ENCODE measurements at places on chromosomes 3 and 15.

DNA sequence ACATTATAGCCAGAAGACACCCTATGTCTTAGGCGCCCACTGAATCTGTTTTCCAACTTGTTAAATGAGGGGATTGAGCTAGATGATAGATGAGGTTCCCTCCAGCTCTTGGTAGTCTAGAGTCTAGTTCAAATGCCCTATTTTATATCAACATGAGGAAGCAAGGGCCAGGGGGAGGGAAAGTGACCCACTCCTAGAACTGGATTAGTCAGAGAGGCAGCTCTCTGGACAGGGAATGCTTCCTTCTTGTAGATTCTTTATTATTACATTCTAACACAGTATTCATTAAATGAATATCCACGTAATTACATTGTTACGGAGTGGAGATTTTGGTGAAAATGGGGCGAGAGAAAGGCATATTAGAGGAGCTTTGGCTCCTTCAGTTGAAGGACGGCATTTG, 89.5 kb downstream of the RAD18 start:
- H3K27ac ChIP-seq: no peak overlapping the region
- H3K27me3 ChIP-seq: no peaks in the 10 kb centered on the region
- H3K4me1 ChIP-seq: no peaks in the 10 kb centered on the region
- no peak for DNase-seq

DNA sequence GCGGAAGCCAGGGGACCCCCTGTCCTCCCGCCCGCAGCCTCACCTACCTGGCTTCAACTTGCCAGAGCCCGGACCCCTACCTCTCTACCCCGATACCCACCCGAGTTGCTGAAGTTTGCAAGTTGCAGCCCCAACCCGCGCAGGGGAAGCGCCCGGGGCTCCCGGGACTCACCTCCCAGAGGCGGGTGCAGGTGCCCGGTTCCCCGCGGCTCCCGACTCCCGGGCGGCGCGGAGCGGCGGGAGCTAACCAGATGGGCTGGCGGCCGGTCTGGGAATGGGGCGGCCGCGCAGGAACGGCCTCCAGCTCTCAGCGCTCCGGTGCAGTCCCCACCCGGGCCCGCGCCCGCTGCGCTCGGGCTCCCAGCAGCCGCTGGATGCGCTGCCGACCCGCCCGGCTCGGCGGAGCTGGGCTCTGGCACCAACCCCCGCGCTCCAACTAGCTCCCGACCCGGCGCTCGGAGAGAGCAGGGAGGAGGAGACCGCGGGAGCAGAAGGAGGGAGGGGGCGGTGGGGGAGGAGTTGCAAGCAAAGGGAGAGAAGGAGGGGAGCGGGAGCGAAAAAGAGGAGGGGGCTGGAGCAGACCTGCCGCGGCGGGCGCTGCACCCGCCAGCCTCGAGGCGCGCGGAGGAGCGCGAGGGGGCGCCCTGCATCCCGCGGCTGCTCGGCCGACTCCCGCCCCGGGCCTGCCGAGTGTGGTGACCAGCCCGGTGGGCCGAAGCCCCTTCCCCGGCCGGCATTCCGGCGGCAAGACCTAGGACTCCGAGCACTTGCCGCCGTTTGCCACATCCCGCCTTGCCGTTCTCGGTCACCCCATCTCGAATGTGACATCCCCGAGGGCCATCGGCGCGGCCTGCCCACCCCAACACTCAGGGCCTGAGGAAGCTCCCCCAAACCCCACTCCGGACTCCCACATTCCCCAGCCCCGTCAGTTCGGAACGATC, at the start of gene SEMA5B:
Gene SEMA5B, minus strand, starts transcription at position 472 of the 941 bp plus-strand sequence. CDS start 66,500 bp downstream, outside the sequence.
- H3K27me3 ChIP-seq: no peaks in the 10 kb centered on the region
- H3K4me3 ChIP-seq: peak within 1 kb of the TSS; percentile 73
- no peak within 1 kb of the TSS for H3K27ac ChIP-seq

DNA sequence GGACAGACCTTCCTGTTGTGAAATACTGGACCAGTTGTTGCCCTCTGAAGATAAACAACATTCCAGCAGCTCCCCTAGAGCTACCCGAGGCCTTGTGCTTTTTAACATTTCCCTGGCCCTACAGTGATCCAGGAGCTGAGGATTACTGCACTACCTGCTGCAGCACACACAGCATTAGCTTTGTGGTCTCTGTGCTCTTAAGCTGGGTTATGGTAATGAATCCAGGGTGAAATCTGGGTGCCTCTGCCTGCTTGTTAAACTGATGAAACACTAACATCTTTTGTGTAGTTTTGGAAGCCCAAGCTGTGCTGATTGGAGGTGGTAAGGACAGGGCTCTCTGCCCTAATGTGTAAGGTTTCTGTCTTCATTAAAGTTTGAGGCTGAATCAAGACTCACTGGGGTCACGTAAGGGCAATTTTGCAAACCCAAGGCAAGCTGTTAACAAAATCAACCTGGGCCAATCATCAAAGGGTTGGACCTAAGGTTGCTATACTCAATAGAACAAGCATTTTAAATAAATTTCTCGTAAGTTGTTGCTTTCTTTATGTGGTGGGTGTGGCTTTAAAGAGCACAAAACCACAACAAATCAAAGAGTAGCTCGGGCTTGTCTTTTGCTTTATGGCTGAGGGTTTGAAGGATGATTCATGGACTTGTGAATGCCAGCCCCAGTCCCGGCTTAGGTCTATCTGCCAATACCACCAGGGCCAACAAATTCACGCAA, 183.9 kb downstream of the TPRG1 start:
- no peaks in the 10 kb centered on the region for H3K27me3 ChIP-seq
- no peaks in the 10 kb centered on the region for H3K36me3 ChIP-seq
- peak overlapping the region; percentile 34 for H3K27ac ChIP-seq

GRCh38 chr3:129522953-129523352, 5.5 kb upstream of the RHO start:
- DNase-seq: no peak
- no peaks in the 10 kb centered on the region for H3K36me3 ChIP-seq
- no peaks in the 10 kb centered on the region for H3K4me1 ChIP-seq

DNA sequence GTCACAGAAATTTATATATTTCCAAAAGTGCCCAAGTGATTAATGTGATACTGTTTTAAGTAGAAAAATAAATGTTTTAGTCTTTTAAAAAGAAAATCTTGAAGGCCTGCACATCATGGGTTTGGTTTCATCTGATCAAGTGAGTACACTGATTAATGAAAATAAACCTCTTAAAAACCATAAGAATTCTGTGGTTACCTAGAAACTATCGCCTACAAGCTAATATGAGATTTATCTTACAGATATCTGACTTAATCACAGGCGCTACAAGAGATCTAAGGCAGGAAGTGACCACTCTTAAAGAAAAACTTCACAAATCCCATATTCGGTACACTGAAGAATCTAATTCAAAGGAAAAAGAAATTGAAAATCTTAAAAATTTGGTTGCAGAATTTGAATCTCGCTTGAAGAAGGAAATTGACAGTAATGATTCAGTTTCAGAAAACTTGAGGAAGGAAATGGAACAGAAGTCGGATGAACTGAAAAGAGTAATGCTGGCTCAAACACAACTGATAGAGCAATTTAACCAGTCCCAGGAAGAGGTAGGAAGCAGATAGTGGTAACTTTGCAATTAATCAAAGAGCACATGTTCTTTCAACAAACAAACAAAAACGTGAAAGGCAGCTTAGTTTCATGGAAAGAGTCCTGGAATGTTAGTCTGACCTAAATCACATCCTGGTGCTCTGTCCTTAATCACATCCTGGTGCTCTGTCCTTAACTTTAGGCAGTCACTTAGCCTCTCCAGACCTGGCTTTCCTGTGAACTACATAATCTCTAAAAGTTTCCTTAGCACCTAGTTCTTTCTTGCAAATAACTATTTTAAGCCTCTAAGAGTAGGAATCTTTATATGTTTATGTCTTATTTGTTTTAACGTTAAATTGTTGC, 131.8 kb downstream of the CCNL1 start:
- H3K27ac ChIP-seq: no peak overlapping the region
- no peaks in the 10 kb centered on the region for H3K4me1 ChIP-seq
- no peak for DNase-seq
- H3K4me3 ChIP-seq: no peak overlapping the region
- H3K27me3 ChIP-seq: no peaks in the 10 kb centered on the region

DNA sequence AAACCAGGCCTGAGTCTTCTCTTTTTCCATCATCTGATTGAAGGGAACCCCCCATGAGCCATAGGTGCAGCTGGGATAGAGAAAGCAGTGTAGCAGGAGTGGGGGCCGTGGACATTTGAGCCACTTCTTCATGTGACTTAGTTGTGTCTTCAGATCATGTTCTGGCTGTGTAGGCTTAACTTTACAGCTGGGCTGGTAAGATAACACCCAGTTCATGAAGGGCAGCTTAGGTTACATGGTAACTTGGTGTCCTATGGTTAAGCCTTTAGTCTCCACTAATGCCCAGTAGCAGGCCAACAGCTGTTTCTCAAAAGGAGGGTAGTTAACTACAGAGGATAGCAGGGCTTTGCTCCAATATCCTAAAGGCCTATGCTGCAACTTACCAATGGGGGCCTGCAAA, 11.4 kb upstream of the SNRPN start:
- no peaks in the 10 kb centered on the region for H3K36me3 ChIP-seq
- no peak for DNase-seq
- no peak overlapping the region for H3K27ac ChIP-seq

DNA sequence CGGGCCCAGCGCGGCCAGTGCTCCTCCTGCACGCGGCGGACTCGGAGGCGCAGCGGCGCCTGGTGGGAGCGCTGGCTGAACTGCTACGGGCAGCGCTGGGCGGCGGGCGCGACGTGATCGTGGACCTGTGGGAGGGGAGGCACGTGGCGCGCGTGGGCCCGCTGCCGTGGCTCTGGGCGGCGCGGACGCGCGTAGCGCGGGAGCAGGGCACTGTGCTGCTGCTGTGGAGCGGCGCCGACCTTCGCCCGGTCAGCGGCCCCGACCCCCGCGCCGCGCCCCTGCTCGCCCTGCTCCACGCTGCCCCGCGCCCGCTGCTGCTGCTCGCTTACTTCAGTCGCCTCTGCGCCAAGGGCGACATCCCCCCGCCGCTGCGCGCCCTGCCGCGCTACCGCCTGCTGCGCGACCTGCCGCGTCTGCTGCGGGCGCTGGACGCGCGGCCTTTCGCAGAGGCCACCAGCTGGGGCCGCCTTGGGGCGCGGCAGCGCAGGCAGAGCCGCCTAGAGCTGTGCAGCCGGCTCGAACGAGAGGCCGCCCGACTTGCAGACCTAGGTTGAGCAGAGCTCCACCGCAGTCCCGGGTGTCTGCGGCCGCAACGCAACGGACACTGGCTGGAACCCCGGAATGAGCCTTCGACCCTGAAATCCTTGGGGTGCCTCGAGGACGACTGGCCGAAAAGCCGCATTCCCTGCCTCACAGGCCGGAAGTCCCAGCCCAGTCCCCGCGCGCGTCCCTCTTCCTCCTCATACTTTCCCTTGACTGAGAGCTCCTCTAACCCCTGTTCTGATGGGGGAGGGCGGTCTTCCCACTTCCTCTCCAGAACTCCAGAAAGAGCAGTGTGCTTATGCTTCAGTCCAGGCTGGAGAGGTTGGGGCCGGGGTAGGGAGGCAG, 1.4 kb upstream of the IL17RC start:
- H3K4me3 ChIP-seq: peak overlapping the region; percentile 76
- peak; percentile 83 for DNase-seq
- H3K27me3 ChIP-seq: no peaks in the 10 kb centered on the region

GRCh38 chr15:69531665-69532027, 79.0 kb downstream of the RPLP1 start:
- no peak overlapping the region for H3K27ac ChIP-seq
- DNase-seq: no peak
- no peaks in the 10 kb centered on the region for H3K27me3 ChIP-seq
- H3K36me3 ChIP-seq: no peaks in the 10 kb centered on the region
- H3K4me1 ChIP-seq: peaks cover 11% of the 10 kb centered on the region
- H3K4me3 ChIP-seq: no peak overlapping the region

GRCh38 chr3:48552111-48552951, 4.3 kb downstream of the PFKFB4 start:
- no peaks in the 10 kb centered on the region for H3K27me3 ChIP-seq
- H3K36me3 ChIP-seq: no peaks in the 10 kb centered on the region
- no peak overlapping the region for H3K27ac ChIP-seq
- DNase-seq: peak; percentile 27

GRCh38 chr3:146546366-146546965, 2.1 kb upstream of the PLSCR1 start:
- no peaks in the 10 kb centered on the region for H3K4me1 ChIP-seq
- H3K27me3 ChIP-seq: no peaks in the 10 kb centered on the region
- no peaks in the 10 kb centered on the region for H3K36me3 ChIP-seq

DNA sequence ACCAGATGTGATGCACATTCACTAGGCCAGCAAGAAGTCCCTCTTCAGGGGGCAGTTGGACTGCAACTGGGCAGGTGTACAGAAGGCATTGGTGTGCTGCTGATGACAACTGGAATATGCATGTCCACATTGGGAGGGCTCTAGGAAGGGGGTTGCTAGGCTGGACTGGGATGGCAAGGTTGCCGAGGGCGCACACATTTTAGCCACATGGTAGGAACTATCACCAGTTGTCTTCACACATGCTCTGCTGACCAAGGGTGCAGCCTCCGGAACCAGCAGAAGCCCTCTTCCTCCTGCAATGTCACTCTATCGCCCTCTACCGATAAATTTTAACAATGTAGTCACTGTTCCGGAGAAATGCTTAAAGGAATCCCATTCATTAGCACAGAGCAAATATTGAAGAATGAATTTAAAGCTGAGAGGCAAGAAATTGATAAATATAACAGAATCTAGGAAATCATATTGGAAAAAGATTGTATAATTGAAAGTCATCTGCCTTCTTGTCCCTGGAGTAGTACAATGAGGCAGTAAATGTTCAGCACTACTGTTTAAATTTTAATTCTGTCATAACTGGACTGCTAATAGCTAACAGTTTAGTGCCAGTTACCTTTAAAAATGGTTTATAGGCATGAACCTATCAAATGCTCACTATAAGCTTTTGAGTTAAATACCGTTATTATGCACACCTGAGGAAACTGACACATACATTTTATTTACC, 22.6 kb upstream of the LYSMD4 start:
- no peaks in the 10 kb centered on the region for H3K27me3 ChIP-seq
- peak; percentile 85 for DNase-seq
- no peak overlapping the region for H3K4me3 ChIP-seq
- no peak overlapping the region for H3K27ac ChIP-seq
- no peaks in the 10 kb centered on the region for H3K4me1 ChIP-seq

DNA sequence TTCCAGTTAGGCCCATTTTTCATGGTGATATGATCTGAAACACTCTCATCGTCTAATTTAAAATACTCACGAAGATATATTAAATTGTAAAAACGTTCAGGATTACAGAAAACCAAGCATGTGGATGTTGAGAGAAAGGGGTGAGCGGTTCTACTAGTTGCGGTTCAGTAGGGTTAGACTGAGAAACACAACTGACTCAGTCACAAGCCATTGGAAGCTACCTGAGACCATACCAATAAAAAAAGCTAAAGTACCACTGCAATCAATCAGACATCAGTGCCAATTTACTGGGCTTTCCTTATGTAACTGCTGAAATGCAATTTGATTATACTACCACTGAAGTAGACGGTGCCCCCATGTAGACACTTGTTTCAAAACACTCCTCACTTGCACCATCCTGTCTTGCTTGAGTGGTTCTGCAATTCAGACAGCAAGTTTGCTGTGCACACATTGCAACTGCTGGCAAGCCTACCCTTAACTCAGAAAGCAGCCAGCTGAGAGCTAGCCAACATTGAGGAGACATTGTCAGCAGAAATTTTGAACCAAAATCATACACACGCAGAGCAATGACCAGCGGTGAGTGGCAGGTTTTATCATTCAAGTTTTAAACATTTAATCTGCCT, 368.7 kb upstream of the ARHGEF26 start:
- H3K27me3 ChIP-seq: no peaks in the 10 kb centered on the region
- H3K4me1 ChIP-seq: no peaks in the 10 kb centered on the region
- H3K36me3 ChIP-seq: no peaks in the 10 kb centered on the region
- H3K4me3 ChIP-seq: no peak overlapping the region
